ENCODE measurements at places on chromosomes 7 and 10.

GRCh38 chr10:89644691-89644966, 413 bp downstream of the PANK1 start:
- DNase-seq, result peak; percentile 44

- DNase-seq, result no peak
These were observed 41.0 kb upstream of the OIT3 start for GRCh38 chr10:72852508-72852907.

- DNase-seq, result no peak
These were observed 182.1 kb upstream of the CDC14C start for GRCh38 chr7:48742079-48742798.

GRCh38 chr7:105951597-105951996, 11.5 kb upstream of the CDHR3 start:
- no peak for DNase-seq

- DNase-seq, result no peak
These were observed 503.2 kb downstream of the NRG3 start for GRCh38 chr10:82378146-82378545.

DNA sequence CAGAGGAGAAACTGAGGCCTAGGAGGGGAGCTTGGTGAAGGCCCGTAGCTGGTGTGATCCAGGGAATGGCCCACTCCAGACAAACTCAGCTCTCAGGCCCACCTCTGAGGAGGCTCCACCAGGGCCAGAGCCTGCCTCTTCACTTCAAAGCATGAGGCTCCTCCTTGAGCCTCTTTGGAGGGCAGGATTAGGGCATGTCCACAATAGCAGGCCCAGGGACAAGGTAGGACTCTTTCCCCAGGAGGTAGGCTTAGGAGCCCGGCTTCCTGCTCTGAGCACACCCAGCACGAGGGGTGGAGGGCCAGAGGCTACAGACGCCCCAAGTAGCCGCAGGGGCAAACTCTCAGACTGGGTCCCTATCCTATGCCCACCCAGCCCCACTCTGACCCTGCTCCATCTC, 164.6 kb upstream of the ZMIZ1 start:
- DNase-seq, result no peak

- no peak for DNase-seq
These were observed 97.0 kb downstream of the TPK1 start for GRCh38 chr7:144738708-144739314.

GRCh38 chr7:84196084-84196503, 1.5 kb upstream of the SEMA3A start:
- DNase-seq, result no peak

GRCh38 chr7:3094701-3095445, 51.2 kb upstream of the CARD11 start:
- DNase-seq, result peak; percentile 35

GRCh38 chr7:94656925-94657731, 1.2 kb upstream of the SGCE start:
- no peak for DNase-seq

- no peak for DNase-seq
These were observed 12.2 kb downstream of the LIPF start for GRCh38 chr10:88676283-88677060.

DNA sequence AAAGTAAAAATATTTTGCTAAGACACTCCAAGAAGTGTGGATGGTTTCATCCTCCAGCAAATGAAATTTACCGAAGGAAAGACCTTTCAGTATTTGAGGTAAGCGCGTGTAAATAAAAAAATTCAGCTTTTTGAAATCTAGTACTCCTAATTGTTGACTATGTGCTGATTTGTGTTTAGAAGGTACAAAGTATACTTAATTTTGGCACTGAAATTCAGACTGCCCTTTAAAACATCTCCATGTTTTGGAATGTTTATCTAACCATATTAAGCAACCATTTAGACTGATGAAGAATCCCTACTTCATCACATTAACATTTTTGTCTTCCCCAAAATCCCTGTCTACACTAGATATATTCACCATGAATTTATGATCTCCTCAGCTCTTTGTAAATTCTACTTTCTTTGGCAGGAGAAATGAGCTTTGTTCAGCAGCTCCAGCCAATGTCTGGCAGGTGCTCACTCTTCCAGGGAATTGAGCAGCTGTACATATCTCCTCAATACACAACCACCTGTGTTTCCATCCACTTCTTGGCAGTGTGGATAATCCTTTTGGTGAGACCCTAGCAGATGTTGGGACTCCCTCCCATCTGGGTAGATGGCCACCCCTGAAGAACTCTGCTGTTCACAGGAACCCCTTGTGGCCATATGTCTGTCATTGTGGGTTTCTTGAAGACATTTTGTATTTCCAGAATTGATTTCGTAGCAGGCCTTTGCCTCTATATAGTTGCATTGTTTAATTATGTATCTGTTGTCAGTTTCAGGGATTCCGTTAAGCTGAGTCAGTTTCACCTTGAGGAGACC, 129.4 kb upstream of the SAMD8 start:
- DNase-seq, result no peak

- DNase-seq, result no peak
These were observed 155.7 kb upstream of the TMEM229A start for GRCh38 chr7:124188576-124188975.

GRCh38 chr10:23174074-23174976, 17.8 kb upstream of the PTF1A start:
- DNase-seq, result no peak

DNA sequence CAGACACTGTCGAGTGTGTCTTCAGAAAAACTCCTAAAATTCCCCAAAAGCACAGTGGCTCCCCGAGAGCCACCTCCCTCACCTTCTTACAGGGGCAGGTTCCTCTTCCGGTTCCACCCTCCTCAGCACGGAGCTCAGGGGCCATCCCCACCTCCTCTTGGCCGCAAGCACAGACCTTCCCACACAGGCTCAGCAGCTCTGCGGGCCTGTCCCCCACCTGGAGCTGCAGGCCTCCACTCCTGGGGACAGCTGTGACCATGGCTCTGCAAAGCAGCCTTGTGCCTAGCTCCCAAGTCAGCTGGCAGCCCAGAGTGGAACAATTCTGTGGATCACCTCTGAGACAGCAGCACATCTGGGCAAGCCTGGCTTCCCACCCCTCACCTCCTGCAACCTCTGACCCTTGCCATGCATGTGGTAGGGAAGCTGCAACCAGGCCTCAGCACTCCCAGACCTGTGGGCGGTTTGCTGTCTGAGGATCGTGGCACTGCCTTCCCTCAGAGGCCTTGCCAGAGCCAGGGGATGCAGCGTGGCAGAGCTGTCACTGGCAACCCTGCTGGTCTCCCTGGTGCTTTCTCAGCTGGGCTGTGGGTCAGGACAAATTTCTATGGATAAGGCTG, 79.7 kb downstream of the ALOX5 start:
- DNase-seq, result no peak

- no peak for DNase-seq
These were observed 1.0 kb downstream of the BEND7 start for GRCh38 chr10:13527864-13528122.

Measured in stimulated activated naive CD4-positive, alpha-beta T cell (primary cell).